T-helper 1 cell treated with Interleukin-12 subunit alpha and Interleukin-12 subunit beta and Interleukin-4 antibody, amounts not matched to agents 30 ng/mL and 1 ng/mL, for 36 hours (primary cell): ENCODE measurements at places on chromosomes 1 and 21. TPM values are rescaled to one million over a fixed set of nuclear protein-coding genes. Genes with fewer than 3 reads are reported as not detected.

LORICRIN gene
- not detected in 2 replicates for total RNA-seq

PDPN gene
- not detected in 2 replicates for total RNA-seq

SEMA6C gene
- total RNA-seq = 1.1 and 2.2 TPM in 2 replicates

CD48 gene
- total RNA-seq = 228 and 235 TPM in 2 replicates

IRF6 gene
- total RNA-seq = 0.15 TPM in 1 of 2 replicates, not detected in the other

TAL1 gene
- not detected in 2 replicates for total RNA-seq

DMBX1 gene
- 0.07 TPM in 1 of 2 replicates, not detected in the other for total RNA-seq

ABCG1 gene
- total RNA-seq = 20.7 and 21.5 TPM in 2 replicates

SYTL1 gene
- total RNA-seq = 104 and 105 TPM in 2 replicates

DSCAM gene
- total RNA-seq = not detected in 2 replicates

SLC25A33 gene
- total RNA-seq = 5.4 TPM in 2 replicates

TLR5 gene
- total RNA-seq = 0.17 TPM in 1 of 2 replicates, not detected in the other

RGS8 gene
- 0.17 TPM in 1 of 2 replicates, not detected in the other for total RNA-seq

BRINP3 gene
- not detected in 2 replicates for total RNA-seq

CACNA1S gene
- not detected in 2 replicates for total RNA-seq
